ENCODE measurements at places on chromosomes 6 and 20.

GRCh38 chr6:145313041-145313855, 422.1 kb downstream of the EPM2A start:
- DNase-seq, result no peak

- DNase-seq, result no peak
These were observed 2.8 kb upstream of the CDH22 start for GRCh38 chr20:46311039-46311650.

GRCh38 chr6:150930841-150931240, 65.3 kb downstream of the MTHFD1L start:
- DNase-seq, result no peak

GRCh38 chr6:167324111-167324510, 775 bp upstream of the TTLL2 start:
- no peak for DNase-seq

- DNase-seq, result no peak
These were observed 5.6 kb upstream of the ZBTB46 start for GRCh38 chr20:63836458-63837344.

GRCh38 chr6:167797476-167798265, 29.0 kb upstream of the AFDN start:
- no peak for DNase-seq

DNA sequence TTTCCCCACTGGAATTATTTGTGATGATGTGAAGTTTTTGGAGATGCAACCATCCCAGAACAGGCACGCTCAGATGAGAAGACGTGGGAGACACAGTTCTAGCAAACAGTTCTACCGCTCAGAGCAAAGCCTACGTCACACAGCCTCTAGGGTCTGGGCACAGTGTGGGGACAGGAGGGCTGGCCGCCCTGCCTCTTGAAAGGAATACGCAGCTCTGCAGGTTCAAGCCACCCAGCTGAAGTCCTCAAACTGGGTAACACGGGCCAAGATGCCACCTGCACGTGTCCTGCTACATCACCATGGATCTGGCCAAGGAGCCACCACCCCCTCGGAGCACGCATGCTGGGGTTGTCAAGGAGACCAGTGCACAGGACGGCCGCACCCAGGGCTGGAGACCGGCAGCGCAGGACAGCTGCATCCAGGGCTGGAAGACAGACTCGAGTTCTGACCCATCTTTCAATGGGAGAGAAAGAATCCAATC, 75.0 kb downstream of the NOL4L start:
- no peak for DNase-seq

GRCh38 chr6:156457601-156458000, 319.6 kb upstream of the ARID1B start:
- no peak for DNase-seq

DNA sequence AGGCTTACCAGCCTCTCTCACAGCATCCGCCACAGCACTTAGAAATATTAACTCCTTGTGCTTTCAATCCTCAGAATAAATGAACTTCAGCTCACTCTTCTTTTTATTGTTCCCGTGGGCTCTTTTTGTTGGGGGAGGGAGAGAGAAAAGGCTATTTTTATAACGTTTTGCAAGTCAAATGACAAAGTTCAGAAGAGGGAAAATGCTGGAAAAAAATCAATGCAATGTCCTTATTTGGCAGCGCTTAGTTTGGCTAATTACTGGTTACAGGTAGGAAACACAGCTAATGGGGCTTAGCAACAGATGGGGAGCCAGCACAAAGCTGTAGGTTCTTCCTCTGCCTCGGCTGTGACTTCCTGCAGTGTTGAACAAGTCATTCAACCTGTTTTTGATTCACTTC, 1067.0 kb upstream of the MAP3K7 start:
- no peak for DNase-seq

DNA sequence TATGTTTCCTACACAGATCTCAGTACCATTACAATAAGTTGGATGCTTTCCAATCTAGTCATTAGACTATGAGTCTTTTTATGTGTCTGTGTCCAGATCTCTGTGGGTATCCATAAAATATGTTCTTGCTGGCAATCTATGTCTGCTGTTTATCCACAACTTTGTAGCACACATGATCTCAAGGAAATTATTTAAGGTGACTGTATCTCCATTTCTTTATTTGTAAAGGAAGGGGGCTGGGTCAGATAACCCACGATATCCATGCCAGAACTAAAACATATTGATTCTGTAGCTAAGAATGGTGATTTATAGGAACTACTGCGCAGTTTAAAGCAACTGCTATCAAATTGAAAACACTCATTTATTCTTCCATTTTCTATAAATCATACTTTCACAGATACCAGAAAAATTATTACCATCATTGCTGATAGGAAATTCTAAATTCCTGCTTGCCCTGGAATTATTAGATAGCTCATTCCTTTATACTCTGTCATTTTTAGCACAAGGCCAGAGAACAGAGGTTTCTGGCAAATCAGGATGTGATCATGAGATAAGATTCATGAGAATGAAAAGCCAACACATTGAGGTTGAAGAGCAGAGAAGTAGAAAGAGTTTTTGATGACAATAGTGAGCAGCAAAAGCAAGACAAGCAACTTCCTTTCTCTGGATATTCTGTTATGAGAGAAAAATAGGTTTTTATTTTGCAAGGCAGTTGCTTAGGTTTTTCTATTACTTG, 851.4 kb upstream of the CITED2 start:
- no peak for DNase-seq

- DNase-seq, result no peak
These were observed 512.5 kb downstream of the BCKDHB start for GRCh38 chr6:80618953-80619352.

DNA sequence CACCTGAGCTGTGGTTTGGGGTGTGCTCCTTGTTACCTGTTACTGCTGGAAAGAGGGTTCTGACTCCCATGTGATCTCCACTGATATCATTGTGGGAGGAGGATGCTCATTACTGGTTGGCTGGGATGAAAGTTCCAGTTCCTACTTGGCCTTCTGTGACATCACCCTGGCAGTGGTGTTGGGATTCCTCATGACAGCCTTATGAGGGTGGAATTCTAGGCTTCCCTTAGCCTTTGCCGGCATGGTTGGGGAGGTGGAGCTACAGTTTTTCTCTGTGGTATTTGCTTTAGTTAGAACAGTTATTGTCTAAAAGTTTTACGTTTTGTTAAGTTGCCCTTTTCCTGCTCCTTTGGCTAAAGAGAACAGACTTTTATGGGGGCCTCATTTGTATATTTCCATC, 112.1 kb downstream of the AFG1L start:
- no peak for DNase-seq

GRCh38 chr6:121443971-121444541, 8.6 kb downstream of the GJA1 start:
- DNase-seq, result no peak

GRCh38 chr6:168194732-168195567, 115.9 kb upstream of the FRMD1 start:
- DNase-seq, result no peak

- DNase-seq, result no peak
These were observed 31.4 kb upstream of the TMEM30A start for GRCh38 chr6:75315978-75316377.

- no peak for DNase-seq
These were observed 253.6 kb upstream of the RAB32 start for GRCh38 chr6:146289816-146290588.

DNA sequence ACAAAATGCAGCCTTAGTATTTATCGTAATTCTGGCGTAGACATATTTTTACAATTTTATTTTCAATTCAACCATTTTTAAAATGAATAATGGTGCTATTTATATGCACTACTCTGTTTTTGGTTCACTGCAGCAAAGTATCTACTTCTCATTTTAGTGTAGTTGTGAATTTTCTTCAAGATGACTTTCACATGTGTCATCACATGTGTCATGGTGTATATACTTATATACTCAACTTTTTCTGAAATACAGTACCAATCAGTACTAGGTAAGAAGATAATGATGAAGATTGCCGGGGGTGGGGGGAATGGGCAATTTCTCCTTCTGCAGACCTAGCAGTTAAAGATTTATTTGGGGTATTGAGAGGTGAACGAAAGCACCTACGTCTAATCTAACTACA, 634.5 kb downstream of the PHF3 start:
- no peak for DNase-seq

DNA sequence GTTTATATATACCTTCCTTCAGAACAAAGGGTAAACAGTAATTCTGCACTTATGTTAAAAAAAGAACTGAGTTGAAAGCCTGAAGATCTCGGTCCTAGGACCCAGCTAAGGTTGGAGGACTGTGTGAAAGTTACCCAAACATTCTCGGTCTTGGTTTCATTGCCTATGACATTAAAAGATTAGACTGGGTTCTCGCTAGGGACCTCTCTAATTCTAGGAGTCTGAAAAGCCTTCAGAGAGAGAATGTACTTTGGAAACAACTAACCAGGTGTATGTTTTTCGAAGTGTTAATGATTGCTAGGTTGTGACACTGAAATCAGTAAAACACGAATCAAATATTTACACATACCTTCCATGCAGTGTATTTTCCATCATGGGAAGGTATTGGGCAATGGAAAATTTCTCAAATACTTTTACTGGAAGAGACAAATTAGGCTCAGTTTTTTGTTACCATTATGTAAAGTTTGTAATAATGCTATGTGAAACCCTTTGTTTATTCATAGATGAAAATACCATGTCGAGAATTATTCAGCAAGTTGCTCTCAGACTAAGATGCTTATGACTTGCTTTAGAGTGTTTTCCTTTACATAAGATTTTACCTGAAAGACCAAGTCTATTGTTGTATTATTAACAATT, 113.7 kb upstream of the LOC128125822 start:
- no peak for DNase-seq

DNA sequence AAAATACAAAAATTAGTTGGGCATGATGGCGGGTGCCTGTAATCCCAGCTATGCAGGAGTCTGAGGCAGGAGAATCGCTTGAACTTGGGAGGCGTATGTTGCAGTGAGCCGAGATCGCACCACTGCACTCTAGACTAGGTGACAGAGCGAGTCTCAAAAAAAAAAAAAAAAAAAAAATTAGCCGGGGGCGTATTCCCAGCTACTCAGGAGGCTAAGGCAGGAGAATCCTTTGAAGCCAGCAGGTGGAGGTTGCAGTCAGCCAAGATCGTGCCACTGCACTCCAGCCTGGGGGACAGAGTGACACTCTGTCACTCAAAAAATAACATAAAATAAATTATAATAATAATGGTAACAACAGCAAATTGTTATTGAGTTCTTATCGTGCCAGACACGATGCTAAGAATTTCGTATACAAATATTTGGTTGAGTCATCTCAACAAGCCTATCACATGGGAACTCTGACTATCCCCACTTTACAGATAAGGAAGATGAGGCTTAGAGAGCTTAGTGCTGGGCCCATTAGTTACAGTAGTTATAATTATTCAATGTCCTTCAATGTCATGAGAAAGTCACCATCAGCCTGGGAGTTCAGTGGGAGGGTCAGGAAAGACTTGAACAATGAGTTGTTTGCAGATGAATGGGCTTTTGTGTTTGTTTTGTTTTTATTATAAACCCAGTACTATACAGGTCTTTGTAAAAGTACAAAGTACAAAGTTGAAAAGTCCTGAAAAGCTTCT, 19.4 kb downstream of the C6orf15 start:
- no peak for DNase-seq
